ENCODE measurements at places on chromosomes 5 and 9.
A peak's percentile ranks its signal among the peaks of the same experiment; 100 is the strongest.

- DNase-seq, result no peak
Measured at GRCh38 chr9:73806876-73807275, 655.2 kb downstream of the ANXA1 start.

GRCh38 chr9:89878687-89879086 is 273.9 kb downstream of the GADD45G start:
- DNase-seq, result no peak

DNA sequence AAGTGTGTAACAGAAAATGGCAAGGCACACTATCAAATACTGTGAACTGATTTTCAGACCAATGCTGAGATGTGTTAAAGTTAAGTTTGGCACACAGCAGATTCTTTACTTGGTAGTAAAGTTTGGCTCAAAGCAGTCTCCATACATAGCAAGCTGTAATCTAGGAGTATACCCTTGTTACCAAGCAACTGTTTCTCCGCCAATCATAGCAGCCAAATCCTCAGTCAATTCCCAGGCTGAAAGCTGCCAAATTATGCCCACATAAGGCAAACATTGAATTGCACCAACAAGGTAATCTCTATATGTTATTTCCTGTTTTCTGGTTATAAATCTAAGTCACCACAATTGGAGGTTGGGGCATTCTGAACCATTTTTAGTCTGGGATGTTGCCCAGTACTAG is 345.7 kb downstream of the DEPDC1B start:
- DNase-seq, result no peak

DNA sequence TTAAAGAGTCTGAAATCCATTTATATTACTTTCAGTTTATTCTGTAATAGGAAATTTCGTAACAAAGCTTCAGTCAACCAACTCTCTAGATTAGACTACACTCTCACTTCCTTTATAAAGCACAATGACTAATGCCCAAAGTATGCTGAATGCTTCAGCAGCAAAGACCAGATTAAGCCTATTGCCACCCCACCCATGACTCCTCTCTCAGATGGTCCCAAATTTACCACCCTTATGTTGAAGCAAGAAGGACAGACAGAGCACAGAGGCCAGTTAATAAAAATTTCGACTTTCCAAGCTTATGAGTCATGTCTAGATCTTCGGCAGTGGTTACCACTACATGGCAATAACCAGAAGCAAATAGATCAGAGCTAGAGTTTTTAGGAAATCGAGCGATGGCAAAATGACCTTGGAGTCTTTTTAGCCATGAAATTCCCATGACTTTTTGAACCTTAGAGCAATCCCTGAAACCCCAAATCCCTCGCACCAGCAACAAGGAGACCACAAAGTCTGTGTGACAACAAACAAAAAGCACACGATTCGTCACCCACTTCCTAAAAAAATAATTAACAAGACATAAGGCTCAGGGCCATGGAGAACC is 287.8 kb upstream of the RASA1 start:
- DNase-seq, result no peak

- no peak for DNase-seq
Measured at GRCh38 chr5:108818613-108819272, 71.0 kb downstream of the FER start.

- DNase-seq, result no peak
Measured at GRCh38 chr9:128296340-128297220, 20.5 kb downstream of the SWI5 start.

DNA sequence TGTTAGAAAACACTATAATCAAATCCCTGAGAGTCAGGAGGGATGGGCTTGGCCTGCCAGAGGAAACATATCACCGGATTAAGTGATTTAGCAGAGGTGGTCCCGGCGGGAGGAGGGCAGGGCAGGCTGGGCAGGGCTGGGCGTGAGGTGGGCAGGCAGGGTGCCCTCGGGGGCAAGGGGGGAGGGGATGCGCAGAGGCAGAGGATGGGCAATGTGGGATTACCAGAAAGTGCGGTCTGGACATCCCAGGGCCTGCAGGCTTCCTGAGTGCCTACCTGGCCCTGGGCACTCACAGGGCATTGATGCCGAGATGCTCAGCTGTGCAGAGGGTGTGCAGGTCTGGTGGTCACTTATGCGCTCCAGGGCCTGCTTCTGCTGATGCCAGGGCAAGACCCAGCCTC is 115.2 kb downstream of the ADAMTS2 start:
- no peak for DNase-seq

DNA sequence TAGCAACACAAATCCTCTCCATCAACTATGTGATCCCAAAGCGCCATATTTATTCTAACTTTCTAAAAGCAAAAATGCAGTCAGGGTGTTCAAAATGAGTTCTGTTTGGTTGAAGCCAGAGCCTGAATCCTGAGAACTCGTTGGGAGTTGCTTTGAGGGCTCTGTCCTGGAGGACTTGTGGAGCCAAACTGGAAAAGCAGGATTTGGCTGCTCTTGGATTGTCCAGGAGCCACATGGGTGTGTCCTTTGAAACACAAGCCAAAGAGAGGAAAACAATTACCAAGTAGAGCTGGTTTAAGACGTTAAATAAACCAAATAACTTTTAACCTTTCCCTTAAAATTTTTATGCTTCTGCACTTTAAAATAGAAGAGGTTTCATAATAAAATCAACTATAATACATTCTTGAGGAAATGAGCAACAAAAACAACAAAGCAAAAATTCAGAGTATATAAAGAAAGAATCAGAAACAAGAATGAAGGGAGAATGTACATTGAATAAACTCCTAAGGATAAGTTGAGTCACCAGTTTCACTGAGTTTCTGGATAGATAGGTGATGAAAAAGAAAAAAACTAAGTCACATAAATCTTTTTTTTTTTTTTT is 13.5 kb downstream of the C5orf46 start:
- DNase-seq, result no peak

- DNase-seq, result no peak
Measured at GRCh38 chr5:134430001-134430569, 18.4 kb upstream of the CDKN2AIPNL start.

- peak; percentile 64 for DNase-seq
Measured at GRCh38 chr5:36073595-36074216, 7.0 kb upstream of the UGT3A2 start.

GRCh38 chr9:133576031-133576874 is 32.9 kb downstream of the FAM163B start:
- no peak for DNase-seq

DNA sequence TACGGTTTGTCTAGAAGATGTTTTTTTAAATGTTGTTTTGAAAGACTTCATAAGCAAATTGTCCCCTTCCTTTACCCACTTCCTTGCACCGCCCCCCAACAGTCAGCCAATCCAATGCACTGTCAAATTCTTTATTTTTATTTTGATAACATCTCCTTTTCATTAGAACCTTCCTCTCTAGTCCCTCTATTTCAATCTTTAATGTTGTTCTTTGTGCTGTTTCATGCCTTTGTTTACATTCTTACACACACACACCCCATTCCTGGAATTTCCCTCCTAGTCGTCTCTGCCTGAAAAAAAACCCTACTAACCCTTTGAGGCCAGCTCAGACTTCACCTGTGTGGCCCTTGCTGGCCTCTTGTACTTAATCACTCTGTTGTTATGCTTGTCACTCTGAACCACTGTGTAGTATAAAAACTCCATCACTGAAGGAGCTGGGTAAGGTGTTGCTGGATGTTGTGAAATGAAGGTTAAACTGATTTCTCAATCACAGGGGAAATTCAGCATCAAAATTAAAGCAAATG is 133.4 kb downstream of the UGCG start:
- DNase-seq, result no peak

- DNase-seq, result no peak
Measured at GRCh38 chr5:120327180-120327579, 136.9 kb upstream of the PRR16 start.

DNA sequence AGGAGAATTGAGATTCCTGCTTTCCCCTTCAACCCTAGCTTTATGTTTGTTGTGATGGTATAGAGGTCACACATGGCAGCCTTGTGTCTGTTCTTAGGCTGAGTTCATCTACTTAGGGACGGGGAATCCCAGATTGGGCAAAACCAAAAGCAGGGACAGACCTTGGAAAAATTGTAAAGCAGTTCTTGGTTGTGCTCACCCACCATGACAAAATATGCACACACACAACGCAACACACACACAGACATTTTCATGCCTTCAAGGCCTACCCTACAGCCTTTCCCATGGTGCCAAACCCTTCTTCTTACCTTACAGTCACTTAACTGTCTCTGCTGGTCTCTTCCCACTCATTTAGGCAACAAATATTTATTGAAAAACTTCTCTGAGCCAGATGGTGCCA is 14.8 kb downstream of the PCDHGC5 start:
- no peak for DNase-seq

DNA sequence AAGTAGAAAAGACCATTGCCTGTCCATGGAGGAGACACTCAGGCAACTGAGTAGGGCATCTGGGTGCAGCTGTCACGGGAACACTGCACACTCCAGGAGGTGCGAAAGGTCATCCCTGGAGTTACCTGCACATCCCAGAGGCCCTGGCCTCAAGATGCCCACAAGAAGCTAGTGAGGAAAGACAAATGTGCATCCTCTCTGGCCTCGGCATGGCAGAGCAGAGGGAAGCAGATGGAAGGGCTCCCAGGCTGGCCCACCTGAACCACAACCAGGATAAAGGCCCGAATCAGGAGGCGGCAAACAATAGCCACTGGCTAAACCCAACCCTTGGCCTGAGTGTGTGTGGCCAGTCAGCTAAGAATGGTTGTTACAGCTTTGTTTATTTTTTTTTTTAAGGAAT is 231.7 kb downstream of the SYK start:
- DNase-seq, result no peak

DNA sequence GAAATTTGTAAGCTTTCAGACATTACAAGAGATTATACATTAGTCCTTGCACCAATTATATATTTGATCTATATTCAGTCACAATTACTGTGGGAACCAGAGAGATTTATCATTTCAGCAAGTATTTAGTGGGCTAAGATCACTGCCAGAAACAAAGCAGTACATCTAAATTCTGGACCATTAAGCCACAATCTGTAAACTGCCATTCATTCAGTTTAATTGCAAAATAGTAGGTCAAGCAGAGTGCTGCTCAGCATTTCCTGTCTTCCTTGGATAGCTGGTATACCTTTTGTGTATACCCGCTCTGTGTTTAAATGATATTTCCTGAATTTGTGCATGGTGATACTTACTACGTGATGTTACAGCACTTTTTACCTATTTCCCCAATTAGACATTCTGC is 42.6 kb downstream of the CDH10 start:
- DNase-seq, result no peak

DNA sequence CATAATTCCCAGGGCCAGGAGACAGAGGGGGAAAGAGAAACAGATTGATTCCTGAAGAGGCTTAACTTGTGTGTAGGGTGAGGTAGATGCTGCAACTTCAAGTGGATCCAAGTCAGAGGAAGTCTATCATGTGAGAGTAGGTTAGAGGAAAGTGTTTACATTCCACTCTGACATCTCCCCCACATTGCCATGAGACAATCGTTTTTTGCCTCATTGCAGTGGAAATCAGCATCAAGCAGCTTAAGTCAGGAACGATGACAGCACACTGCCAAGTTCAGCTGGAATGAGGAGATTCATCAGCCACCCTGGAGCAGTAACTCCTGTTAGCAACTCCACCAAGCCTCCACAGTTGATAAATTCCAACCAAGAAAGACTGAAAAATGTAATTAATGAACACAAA is 689.7 kb upstream of the MEF2C start:
- no peak for DNase-seq

GRCh38 chr5:117456866-117457470 is 882.3 kb upstream of the SEMA6A start:
- DNase-seq, result no peak

- DNase-seq, result no peak
Measured at GRCh38 chr5:170581211-170581610, 77.4 kb downstream of the KCNIP1 start.

- DNase-seq, result no peak
Measured at GRCh38 chr5:88553136-88553875, 284.7 kb upstream of the TMEM161B start.

DNA sequence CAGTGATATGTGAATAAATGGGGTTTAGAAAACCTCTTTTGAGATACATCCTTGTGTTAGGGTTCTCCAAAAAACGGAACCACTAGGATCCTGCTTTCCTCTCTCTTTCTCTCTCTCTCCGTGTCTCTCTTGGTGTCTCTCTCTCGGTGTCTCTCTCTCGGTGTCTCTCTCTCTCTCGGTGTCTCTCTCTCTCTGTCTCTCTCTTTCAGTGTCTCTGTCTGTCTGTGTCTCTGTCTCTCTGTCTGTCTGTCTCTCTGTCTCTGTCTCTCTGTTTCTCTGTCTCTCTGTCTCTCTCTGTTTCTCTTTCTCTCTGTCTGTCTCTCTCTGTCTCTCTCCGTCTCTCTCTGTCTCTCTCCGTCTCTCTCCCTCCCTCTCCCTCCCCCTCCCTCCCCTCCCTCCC is 7.8 kb upstream of the TEX48 start:
- no peak for DNase-seq

DNA sequence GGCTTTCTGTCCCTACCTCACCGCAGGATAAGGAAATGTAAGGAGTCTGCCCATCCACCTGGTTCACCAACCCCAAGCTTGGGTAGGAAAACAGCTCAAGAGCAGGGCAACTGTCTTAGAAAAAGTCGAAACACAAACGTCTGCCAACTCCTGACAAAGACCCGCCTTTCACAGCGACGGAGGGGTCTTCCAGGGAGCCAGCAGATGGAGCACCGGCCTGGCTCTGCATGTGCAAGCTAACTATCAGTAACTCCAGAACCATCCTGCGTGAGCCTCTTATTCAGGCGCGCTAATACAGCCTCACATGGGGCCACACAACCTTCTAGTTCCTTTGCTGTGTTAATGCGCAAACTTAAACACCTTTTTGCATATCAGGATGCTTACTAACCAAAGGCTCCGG is 26.9 kb downstream of the CAMSAP1 start:
- DNase-seq, result no peak
